Astrocyte of the spinal cord (primary cell): ENCODE measurements at places on chromosomes 1 and 21.

- no peak for DNase-seq
Observed at GRCh38 chr1:198068285-198068684, 88.5 kb upstream of the NEK7 start.

DNA sequence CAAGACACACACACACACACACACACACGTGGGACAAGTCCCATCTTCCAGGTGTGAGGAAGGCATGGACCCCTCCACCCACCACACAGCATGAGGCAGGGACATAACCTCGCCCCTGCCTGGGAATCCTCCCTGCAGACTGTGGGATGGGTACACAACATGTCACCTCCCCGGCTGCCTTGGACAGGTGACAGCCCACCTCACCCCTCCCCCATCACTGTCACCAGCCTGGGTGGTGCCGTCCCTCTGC lies 40.7 kb downstream of the AHDC1 start:
- DNase-seq: no peak

DNA sequence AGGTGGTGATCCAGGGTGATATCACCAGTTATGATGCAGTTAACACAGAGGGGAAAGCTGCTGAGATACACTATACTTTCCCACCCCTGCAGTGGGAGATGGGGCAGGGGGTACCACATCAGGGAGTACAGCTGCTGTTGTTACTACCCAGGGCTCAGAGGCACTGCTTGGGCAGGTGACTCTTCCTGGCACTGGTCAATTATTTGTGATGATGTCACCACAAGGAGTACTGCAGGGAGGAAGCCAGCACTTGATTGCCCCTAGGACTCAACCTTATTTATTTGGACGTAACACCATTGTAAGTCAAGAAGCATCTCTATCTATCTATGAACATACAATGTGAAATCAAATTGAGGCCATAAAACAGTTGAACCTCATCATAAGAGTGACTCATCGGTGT lies 10.1 kb downstream of the IFNAR1 start:
- DNase-seq: no peak

DNA sequence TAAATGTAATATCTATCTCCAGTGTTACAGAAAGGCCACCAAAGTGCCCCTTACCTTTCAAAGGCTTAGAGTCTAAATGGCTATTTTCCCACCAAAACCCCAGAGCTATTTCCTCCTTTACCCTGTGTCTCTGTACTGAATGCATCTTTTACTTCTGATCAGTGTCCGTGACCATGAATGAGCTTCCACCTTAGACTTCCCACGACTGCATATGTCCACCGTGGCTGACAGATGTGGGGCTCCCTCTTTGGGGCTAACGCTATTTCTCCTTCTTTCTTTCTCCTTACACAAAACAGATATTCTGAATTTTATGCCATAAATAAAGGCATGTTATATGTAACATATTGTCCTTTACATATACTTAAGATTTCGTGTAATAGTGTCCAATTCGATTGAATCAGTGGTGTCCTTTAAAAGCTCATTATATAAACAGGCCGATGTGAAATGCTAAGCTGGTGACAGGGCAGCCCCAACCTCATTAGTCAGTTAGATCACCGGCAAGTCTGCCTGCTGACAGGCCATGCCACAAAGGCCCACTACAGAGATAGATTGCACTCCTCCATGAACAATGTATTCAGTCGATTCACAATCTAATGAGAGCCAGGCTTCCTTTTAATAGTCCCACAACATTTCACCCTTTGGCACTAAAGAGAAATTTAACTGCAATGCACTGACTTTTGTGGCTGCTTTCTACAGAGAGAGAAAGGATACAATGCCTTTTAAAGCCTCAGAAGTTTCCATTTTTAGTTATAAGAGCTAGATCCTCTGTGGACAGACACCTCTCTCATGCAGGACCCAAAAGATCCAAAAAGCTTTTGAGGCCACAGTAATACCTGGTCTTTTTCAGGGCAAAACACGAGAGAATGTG lies 297.9 kb downstream of the PCP4 start:
- peak; percentile 6 for DNase-seq

DNA sequence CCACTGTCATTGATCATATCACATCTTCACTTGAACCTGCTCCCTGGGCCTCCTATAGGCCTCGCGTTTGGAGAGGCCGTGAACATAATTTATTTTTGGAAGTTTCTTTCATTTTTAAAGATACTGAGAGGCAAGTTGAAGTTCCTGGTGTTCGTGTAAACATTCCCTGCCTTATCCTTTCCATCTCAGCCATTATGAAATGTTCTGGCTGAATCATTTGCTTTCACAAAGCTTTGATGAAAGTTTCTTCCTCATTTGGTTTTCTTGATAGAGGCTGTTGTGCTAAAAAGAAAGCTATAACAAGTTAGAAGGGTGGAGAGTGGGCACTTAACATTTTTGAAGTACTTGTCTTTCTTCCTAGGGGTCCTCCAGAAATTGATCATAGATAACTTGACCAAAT lies 15.5 kb downstream of the CAMTA1 start:
- peak; percentile 28 for DNase-seq

GRCh38 chr1:192108161-192108560 lies 50.1 kb upstream of the RGS18 start:
- DNase-seq: no peak

DNA sequence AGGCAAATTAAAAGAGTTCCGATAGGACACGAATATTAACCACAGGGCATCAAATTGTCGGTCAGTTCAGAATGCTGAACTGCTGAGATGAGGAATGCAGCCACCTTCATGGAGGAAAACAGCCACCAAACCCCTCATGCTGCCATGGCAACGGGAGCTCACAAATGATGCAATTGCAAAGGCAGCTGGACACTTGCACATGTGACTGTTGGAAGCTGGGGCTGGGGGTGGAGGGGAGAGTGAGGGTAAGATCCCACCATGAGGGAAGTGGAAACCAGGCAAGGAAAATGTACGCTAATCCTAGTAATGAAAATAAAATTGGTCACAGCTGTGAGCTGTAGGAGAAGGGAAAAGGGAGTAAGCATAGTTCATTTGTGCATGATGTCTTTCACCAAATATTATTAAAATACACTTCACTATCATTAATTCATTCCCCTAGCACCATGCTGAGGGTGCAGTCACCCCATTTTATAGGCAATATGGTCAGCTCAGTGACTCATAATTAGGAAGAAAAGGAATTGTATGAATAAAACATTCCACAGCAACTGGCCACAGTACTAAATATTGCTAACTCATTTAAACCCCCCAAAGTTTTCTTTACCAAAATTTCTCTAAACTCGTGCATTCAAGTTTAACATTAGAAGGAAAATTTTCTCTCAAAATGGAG lies 15.3 kb downstream of the BECN2 start:
- peak; percentile 59 for DNase-seq

GRCh38 chr1:26731233-26731902 lies 35.6 kb downstream of the ARID1A start:
- no peak for DNase-seq

DNA sequence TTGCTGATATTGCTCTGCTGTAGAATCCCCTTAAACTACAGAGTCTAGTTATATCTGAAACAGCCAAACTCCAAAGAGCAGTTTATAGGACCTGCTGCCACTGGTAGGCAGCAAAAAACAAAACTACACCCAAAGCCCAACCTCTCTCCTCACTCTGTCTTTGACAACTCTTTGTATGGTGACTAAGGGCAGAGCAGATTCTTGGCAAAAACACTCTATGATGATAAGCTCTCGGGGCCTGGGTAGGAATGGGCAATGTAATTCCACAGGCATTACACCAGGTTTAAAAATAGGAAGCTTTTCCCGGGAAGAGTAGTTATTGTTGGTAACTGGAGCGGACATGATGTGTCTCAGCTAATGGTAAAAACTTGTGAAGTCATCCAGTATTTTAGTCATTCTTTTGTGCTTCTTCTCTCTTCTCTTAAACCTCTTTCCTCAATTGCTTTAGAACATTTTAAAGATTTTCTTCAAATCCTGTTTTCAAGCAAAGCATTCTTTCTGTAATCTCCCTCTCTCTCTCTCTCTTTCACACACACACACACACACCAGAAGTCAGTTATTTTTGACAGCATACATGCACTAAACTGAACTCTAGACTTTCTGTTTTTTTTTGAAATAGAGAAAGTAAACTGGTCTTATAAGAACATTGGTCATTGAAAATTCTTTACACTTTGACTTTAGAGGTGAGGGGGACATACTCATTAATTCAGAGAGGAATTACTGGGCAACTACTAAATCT lies 193.5 kb downstream of the PAPPA2 start:
- peak; percentile 90 for DNase-seq

- no peak for DNase-seq
Observed at GRCh38 chr21:27362249-27362648, 395.4 kb upstream of the ADAMTS5 start.

GRCh38 chr1:107750364-107750959 lies 214.5 kb downstream of the VAV3 start:
- peak; percentile 68 for DNase-seq

DNA sequence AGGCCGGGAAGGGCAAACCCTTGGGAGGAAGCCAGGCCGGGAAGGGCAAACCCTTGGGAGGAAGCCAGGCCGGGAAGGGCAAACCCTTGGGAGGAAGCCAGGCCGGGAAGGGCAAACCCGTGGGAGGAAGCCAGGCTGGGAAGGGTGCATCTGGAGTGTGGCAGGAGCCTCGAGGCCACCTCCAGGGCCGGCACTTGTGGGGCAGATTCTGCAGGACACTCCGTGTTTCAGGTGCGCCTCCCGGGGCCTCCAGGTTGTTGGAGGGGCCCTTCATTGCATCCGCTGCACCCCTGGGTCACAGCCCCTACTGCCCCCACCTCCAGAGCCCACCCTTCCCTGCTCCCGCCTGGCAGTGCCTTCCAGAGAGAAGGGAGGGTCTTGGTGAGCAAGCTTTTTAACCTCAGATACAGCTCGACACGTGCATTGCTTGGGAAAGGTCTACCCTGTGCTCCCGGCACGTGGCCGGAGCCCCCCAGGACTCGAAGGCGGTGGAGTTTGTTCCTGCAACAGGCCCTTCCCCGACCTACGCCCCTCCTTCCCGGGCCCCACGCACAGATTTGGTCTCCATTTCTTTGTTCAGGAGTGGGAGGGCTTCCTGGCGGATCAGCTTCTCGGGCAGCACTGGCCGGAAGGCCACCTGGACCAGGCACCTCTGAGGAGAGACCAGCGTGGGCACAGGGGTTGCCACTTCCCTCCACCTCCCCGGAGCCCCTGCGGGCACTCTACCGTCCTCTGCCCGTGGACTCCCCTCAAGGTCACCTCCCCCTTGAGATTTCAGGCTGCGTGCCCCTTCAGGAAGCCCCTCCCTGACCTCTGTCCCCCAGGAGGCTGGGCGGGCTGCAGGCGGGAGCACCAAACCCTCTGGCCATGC lies 9.4 kb upstream of the TMEM52 start:
- no peak for DNase-seq

GRCh38 chr1:188240772-188241406 lies 1412.1 kb downstream of the PLA2G4A start:
- DNase-seq: no peak
